ENCODE measurements at places on chromosomes 3 and 15.

DNA sequence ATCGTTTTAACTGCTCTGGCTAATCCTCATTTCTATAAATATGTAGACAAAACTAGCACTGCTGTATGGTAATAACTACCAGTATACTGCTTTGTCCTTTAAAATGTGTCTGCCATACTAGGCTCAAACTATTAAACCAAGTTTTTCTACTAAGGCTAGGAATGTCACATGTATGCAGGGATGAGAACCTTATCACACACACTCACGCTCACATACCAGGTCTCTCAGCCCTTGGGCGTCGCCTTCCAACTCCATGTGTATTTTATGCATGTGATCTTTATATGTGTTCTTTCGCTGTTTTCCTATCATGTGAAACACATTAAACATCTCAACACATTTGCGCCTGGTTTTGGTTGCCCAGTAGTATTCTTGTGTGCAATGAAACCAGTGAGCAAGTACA is 32.6 kb downstream of the ATP2C1 start:
- DNase-seq: no peak

DNA sequence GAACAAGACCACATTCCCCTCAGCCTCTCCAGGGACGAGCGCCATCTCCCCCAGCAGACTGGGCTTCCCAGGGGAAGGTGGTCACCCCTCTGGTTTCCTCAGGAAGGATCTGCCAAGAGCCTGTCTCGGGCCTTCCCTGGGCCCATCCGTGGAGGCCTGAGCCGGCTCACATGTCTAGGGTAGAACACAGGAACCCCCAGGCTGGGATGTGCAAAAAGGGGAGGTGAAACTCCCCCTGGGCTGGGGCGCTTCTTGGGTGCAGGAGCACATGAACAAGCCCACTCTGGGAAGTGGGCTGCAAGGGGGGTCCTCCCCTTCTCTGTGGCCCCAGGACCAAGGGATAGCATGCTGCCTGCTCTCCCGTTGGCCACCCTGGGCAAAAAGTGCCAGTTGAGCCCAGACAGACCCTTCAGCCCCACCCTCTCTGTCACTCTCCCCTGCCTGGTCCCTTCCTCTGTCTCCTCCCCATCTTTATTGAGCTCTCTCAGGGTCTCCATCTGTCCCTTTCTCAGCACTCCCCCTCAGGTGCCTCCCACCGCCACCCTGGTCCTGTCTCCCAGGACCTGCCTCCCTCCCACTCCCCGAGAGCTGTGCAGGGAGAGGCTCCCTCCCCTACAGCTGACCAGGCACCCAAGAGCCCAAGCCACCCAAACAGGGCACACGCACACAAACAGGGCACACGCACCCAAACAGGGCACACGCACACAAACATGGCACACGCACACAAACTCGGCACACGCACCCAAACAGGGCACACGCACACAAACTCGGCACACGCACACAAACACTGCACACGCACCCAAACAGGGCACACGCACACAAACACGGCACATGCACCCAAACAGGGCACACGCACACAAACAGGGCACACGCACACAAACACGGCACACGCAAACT is 864 bp downstream of the SEMA3G start:
- DNase-seq: no peak

GRCh38 chr3:190289989-190290388 is 32.3 kb downstream of the CLDN1 start:
- no peak for DNase-seq

GRCh38 chr3:59526999-59527398 is 477.2 kb upstream of the CFAP20DC start:
- DNase-seq: no peak

GRCh38 chr3:38019658-38020341 is 9.6 kb downstream of the PLCD1 start:
- no peak for DNase-seq

GRCh38 chr15:58553365-58553918 is 121.7 kb downstream of the LIPC start:
- no peak for DNase-seq

GRCh38 chr3:37443363-37444035 is 269.1 kb upstream of the LRRFIP2 start:
- peak; percentile 53 for DNase-seq

All from thyroid gland (tissue), 4 donors.